T-helper 17 cell (primary cell): ENCODE measurements at places on chromosomes 7 and 10. TPM values are rescaled to one million over a fixed set of nuclear protein-coding genes. Genes with fewer than 3 reads are reported as not detected.
A peak's percentile ranks its signal among the peaks of the same experiment; 100 is the strongest.

- H3K4me3 ChIP-seq = no peak overlapping the region
- H3K27me3 ChIP-seq = no peaks in the 10 kb centered on the region
- H3K36me3 ChIP-seq = no peaks in the 10 kb centered on the region
- H3K27ac ChIP-seq = no peak overlapping the region
- DNase-seq = no peak
Measured at GRCh38 chr7:9148687-9149086, 715.3 kb downstream of the NXPH1 start.

GRCh38 chr7:86720306-86720705 lies 76.6 kb downstream of the GRM3 start:
- no peaks in the 10 kb centered on the region for H3K36me3 ChIP-seq
- H3K4me3 ChIP-seq = no peak overlapping the region
- no peak for DNase-seq
- no peaks in the 10 kb centered on the region for H3K27me3 ChIP-seq
- no peaks in the 10 kb centered on the region for H3K4me1 ChIP-seq

- H3K4me3 ChIP-seq = peak overlapping the region; percentile 16
- H3K27me3 ChIP-seq = peaks cover 37% of the 10 kb centered on the region
- no peak for DNase-seq
- H3K4me1 ChIP-seq = no peaks in the 10 kb centered on the region
- no peak overlapping the region for H3K27ac ChIP-seq
Measured at GRCh38 chr10:86064931-86065662, 301.5 kb downstream of the GRID1 start.

DNA sequence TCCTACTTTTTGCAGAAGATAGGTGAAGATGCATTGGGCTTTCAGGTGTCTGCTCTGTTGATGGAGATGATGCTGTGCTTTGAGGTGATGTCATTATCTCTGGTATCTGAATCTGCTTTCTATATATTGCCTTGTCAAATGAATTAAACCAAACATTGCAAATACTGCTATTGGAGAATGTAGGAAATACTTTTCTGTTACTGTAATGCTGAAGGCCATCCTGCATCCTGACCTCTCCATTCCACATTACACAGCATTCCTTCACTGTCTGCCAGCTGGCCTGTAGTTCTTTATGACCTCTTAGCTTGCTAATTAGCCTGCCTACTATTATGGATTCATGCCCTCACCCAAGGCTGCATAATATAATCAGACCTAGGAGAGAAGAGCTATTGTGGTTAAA lies 73.2 kb downstream of the VCL start:
- H3K36me3 ChIP-seq = peaks cover 10% of the 10 kb centered on the region
- peak overlapping the region; percentile 32 for H3K27ac ChIP-seq
- H3K4me1 ChIP-seq = peaks cover 7% of the 10 kb centered on the region
- no peak for DNase-seq
- H3K27me3 ChIP-seq = no peaks in the 10 kb centered on the region

TRPV5 gene
- not detected for total RNA-seq

CRHR2 gene
- total RNA-seq = not detected

WNT8B gene
- total RNA-seq = not detected

DNA sequence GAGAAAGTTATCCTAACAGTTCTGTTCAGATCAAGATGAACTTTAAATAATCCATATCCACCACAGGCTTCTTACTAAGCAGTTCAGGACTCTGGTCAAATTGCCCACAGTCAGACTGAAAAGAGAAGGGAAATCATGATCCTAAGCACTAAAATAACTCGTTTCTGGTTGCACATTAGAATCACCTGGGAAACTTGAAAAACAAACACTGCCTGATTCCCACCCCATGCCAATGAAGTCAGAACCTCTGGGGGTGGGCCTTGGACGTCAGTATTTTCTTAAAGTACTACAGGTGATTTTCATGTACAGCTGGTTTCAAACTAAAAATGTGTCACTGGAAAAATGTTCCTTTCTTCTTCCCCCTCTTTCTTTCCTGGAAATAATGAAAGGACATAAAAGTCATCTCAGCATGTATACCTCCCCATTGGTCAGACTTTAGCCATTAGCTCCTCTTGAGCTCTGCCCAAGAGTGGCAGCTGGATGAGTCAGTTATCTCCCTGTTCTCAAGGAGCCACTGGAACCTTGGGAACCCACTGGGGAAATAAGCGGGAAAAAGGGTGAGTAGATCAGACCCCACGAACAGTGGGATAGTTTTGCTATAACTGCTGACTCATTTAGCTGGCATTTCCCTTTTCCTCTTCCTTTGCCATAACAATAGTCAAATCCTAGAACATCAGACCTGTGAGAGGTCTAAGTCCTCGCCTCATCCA lies 75.3 kb upstream of the IL6 start:
- H3K27ac ChIP-seq = no peak overlapping the region
- peaks cover 9% of the 10 kb centered on the region for H3K27me3 ChIP-seq
- H3K4me1 ChIP-seq = no peaks in the 10 kb centered on the region
- no peak for DNase-seq

DNA sequence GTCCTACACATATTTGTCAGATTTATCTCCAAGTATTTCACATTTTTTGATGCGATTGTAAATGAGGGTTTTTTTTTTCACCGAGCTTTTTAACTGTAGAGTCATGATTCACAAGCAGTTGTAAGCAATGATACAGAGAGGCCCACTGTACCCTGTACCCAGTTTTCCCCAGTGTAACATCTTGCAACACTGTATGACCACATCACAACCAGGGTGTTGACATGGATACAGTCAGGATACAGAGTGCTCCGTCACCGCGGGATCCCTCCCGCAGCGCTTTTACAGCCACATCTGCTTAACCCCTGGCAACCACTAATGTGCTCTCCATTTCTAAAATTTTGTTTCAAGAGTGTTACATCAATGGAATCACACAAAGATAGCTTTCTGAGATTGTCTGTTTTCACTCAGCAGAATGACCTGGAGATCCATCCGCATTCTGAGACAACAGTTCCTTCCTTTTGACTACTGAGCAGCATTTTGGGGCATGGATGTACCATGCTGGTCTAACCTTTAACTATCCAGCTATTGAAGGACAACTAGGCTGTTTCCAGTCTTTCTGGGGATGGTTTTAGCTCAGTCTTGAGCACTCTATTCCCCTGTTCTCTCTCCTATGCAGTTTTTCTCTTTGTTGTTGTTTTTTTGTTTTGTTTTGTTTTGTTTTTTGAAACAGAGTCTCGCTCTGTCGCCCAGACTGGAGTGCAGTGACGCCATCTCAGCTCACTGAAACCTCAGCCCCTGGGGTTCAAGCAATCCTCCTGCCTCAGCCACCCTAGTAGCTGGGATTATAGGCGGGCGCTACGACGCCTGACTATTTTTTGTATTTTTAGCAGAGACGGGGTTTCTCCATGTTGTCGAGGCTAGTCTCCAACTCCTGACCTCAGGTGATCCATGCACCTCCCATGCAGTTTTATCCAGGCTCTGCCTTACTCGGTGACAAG lies 25.9 kb downstream of the GPRIN2 start:
- no peak overlapping the region for H3K4me3 ChIP-seq
- H3K27ac ChIP-seq = no peak overlapping the region
- no peaks in the 10 kb centered on the region for H3K4me1 ChIP-seq
- DNase-seq = peak; percentile 6

DNA sequence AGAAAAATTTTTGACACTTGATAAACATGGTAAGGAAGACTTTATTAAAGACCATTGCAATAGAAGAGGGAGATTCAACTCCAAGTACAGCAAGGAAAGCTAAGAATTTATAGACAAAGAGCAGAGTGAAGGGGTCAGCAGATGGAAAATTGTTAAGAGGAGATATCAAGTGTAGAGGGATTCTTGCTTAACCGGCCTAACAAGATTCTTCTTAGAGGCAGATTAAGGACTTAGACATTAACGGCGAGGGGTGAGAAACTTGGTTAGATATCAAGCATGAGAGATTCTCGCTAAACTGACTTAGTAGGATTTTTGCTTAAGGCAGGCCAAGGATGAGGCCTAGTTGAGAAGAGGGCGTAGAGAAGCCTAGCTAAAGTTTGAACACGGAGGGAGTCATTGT lies 76.0 kb downstream of the ITGB1 start:
- H3K4me3 ChIP-seq = no peak overlapping the region
- no peaks in the 10 kb centered on the region for H3K4me1 ChIP-seq
- DNase-seq = no peak
- H3K27ac ChIP-seq = no peak overlapping the region

STOX1 gene
- total RNA-seq = 0.12 TPM

DNA sequence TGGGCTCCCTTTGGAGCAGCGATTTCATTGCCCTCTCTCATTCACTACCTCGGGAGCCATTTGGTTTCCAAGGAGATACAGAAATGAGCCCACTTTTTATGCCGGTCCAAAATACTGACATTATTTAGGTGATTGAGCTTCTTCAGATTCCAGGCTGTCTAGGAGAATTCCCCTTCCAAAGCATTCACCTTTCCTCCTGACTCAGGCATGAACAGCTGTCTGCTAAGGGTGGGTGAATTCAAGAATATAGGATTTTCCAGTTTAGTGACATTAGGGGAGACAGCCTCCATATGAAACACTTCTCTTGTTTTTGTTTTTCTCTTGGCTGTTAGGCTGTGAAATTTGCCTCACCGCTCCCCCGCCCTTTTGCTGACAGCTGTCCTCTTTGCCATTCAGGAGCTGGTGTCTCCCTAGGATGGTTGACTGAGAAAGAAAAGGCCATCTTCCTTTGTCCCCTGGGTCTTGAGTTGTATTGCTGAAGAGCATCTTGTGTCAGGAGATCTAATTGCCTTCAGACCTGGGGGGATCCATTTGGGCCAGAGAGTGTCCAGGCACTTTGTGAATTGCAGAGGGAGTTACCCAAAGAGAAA lies 56.7 kb downstream of the LRRC4 start:
- DNase-seq = no peak
- peaks cover 7% of the 10 kb centered on the region for H3K36me3 ChIP-seq
- no peaks in the 10 kb centered on the region for H3K27me3 ChIP-seq
- H3K27ac ChIP-seq = no peak overlapping the region
- no peak overlapping the region for H3K4me3 ChIP-seq

GRCh38 chr7:84490661-84491060 lies 296.1 kb upstream of the SEMA3A start:
- no peaks in the 10 kb centered on the region for H3K27me3 ChIP-seq
- no peaks in the 10 kb centered on the region for H3K36me3 ChIP-seq
- DNase-seq = no peak
- no peak overlapping the region for H3K4me3 ChIP-seq
- no peak overlapping the region for H3K27ac ChIP-seq

DNA sequence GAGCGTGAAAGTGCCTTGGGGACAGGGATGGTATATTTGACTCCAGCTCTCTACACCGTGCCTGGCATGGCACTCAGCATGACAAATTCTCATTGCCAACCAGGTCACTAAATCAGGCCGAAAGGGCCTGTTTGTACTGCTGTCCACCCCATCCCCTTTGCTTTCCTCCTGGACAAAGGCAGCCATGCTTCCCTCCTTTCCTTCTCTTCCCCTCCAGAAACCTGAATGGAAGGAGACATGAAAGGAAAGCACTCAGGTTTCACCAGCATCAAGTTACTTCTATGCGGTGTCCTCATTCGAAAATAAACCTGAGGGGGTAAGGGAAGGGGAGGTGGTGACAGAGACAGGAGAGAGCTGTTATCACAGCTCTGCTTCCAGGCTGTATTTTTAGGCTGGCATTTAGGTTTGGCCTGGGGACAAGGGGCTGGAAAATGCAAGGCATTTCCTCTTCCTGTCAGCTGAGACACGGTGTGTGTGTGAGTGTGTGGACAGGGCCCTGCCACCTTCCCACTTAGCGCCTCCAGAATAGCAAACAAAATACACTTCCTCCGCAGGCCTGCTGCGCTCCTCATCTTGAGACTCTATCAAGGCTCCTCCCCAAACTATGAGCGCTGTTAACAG lies 79.9 kb upstream of the COL13A1 start:
- H3K36me3 ChIP-seq = no peaks in the 10 kb centered on the region
- DNase-seq = no peak
- H3K4me1 ChIP-seq = peaks cover 2% of the 10 kb centered on the region
- no peak overlapping the region for H3K4me3 ChIP-seq

GRCh38 chr10:30704026-30704600 lies 74.6 kb upstream of the LYZL2 start:
- H3K27ac ChIP-seq = peak overlapping the region; percentile 96
- H3K4me1 ChIP-seq = peaks cover 48% of the 10 kb centered on the region
- peak overlapping the region; percentile 89 for H3K4me3 ChIP-seq
- no peaks in the 10 kb centered on the region for H3K36me3 ChIP-seq
- no peaks in the 10 kb centered on the region for H3K27me3 ChIP-seq

NPSR1 gene
- total RNA-seq = not detected

DNA sequence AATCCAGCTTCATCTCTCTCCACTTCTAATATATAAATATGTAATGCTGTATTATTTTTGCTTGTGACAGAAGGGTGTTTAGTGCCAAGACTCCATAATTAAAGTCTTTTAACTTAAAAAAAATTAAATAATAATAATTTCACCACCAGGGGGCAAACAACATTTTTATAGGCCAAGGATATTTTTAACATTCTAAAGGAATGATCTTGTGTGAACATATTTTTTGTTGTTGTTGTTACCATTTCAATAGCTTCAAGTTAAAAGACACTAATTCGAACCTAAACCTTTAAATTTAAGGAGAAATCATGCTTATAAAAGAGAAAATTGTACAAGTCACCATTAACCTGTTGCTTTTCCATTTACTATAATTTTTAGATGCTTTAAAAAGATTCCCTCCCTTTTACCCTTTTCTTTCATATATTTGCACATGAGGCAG lies 7.5 kb upstream of the DNAJC1 start:
- H3K4me1 ChIP-seq = peaks cover 2% of the 10 kb centered on the region
- DNase-seq = no peak
- H3K4me3 ChIP-seq = no peak overlapping the region
- peaks cover 43% of the 10 kb centered on the region for H3K27me3 ChIP-seq

- H3K27me3 ChIP-seq = no peaks in the 10 kb centered on the region
- no peak for DNase-seq
- peaks cover 5% of the 10 kb centered on the region for H3K36me3 ChIP-seq
- H3K4me1 ChIP-seq = peaks cover 5% of the 10 kb centered on the region
- no peak overlapping the region for H3K27ac ChIP-seq
Measured at GRCh38 chr10:67925449-67926005, 41.1 kb downstream of the SIRT1 start.

FAM24B gene
- total RNA-seq = 10.7 TPM

BICC1 gene
- not detected for total RNA-seq

- no peak for DNase-seq
- H3K27ac ChIP-seq = no peak overlapping the region
- no peak overlapping the region for H3K4me3 ChIP-seq
- H3K4me1 ChIP-seq = peaks cover 27% of the 10 kb centered on the region
- peaks cover 7% of the 10 kb centered on the region for H3K27me3 ChIP-seq
Measured at GRCh38 chr7:45114926-45115325, 3.4 kb upstream of the TBRG4 start.

FAM25A gene
- total RNA-seq = not detected

GRCh38 chr7:151717918-151718317 lies 159.0 kb downstream of the PRKAG2 start:
- no peaks in the 10 kb centered on the region for H3K27me3 ChIP-seq
- no peak overlapping the region for H3K27ac ChIP-seq
- no peak for DNase-seq
- no peaks in the 10 kb centered on the region for H3K36me3 ChIP-seq
- no peak overlapping the region for H3K4me3 ChIP-seq

TMEM213 gene
- total RNA-seq = not detected

GRCh38 chr10:44008917-44009709 lies 360.4 kb upstream of the ZNF32 start:
- H3K4me3 ChIP-seq = no peak overlapping the region
- peaks cover 4% of the 10 kb centered on the region for H3K4me1 ChIP-seq
- no peak for DNase-seq
- H3K36me3 ChIP-seq = no peaks in the 10 kb centered on the region
